Midbrain (tissue), 1 donor: ENCODE measurements at places on chromosomes 2 and 18.
A peak's percentile ranks its signal among the peaks of the same experiment; 100 is the strongest.

DNA sequence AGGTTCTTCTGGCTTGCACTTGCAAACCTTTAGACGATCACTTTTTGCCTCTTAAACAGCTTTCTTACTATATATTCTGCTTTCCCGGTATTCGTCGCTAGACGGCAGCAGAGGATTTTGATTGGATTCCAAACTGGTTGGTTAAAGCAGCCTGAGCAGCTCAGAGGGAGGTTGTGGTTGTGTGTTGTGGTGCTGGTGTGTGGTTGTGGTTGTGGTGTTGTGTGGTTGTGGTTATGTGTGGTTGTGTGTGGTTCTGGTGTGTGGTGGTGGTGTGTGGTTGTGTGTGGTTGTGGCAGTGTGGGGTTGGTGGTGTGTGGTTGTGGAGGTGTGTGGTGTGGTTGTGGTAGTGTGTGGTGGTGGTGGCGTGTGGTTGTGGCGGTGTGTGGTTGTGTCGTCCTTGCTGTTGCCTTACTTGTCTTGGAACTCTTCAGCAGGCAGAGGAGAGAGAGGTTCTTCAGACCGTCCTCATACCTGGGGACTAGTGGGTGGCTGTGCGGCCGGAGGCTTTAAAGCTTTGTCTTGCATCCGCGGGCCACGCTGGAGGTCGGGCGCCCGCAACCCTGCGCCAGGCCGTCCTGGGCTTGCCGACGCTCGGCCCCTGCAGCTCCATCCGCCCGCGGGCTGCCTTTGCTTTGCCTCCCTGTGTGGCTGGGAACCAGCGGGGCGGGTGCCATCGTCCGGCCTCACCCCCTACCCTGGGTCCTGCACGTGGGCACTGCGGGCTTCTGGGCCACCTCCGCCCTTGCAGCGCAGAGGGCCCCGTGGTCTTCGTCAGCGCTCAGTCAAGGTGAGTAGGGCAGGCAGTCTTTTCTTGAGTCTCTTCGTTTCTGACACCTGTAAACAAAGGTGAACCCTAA, 190.8 kb downstream of the ARHGAP28 start:
- peak; percentile 36 for DNase-seq

DNA sequence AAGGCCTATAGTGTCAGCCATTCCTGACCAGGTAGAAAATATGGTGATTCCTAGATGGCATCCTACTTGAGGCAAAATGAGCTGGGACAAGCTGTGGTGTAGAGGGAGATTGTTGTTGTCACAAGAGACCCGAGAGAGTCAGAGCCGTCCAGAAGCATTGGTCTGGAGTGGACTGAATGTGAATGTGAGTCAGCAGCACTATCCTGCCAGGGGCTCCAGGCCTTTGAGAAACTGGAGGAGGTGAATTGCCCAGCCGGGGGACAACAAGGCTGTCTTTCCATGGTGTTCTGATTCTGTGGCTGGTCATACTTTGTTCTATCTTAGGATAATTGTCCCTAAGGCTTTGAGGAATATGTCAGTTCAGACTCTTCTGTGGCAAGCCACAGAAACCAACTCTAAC, 29.4 kb upstream of the EIF2AK3 start:
- DNase-seq: no peak

DNA sequence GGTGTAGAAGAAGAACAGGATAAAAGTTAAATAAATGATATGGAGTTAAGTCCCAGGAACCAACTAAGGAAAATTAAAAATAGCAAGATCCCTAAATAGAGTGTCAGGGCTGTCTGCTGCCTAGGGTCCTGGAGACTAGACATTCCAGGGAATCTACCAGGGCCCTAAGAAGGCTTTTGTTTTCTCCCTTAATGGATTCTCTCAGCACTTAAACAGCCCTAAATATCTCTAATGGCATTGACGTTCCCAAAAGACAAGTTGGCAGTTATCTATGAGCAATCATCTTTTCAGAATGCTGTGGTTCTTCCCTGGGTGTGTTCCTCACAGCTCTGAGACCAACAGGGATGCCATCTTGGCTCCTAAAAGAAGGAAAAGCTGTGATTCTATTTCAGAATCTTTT, 616.3 kb downstream of the EPHA4 start:
- DNase-seq: no peak

- no peak for DNase-seq
These were observed 295.5 kb upstream of the RND3 start for GRCh38 chr2:150783015-150783414.

- DNase-seq: no peak
These were observed 161.6 kb downstream of the NEDD4L start for GRCh38 chr18:58205443-58206160.

- DNase-seq: no peak
These were observed 1674.5 kb upstream of the LRRTM1 start for GRCh38 chr2:81979086-81979485.

DNA sequence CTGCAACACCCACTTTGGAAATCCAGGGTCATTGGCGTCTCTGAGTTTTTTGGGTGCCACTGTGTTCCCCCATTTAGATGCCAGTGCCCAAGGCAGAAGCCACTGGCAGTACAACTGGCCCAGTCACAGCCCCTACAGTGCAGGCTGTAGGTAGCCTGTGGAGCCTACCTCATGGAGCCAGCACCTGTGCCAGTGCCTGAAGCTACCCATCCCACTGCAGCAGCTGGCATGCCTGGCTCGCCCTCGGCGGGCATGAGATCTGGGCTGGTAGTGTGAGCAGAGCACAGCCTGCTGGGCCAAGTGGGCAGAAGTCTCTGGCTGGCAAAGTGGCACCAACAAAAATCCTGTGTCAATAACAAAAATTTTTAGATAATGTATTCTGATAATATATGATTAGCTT, 1111.4 kb upstream of the NXPH2 start:
- DNase-seq: no peak

GRCh38 chr2:65382776-65383357, 49.5 kb downstream of the SPRED2 start:
- no peak for DNase-seq

DNA sequence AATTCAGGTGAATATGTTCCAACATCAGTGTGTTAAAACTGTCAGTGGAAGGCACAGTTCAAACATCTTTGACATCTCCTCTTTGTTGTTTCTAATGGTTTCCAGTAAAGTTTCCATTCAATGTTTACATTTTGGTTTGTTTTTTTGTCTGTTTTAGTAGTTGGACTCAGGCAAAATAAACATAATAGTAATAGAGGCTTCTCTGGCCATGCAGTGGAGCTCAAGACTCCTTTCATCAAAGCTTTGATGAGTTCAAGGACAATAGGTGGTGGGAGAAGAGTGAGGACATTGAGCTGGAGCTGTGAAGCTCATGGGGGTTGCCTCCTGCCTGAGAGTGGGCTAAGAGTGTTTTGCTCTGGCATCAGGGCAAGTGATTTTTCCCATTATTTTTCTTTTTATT, 1853.7 kb upstream of the CELF4 start:
- DNase-seq: no peak

GRCh38 chr18:36017232-36017631, 44.8 kb downstream of the RMP24 start:
- no peak for DNase-seq

GRCh38 chr2:39127973-39128372, 7.1 kb upstream of the SOS1 start:
- no peak for DNase-seq

- DNase-seq: peak; percentile 20
These were observed 916 bp upstream of the PDCD1 start for GRCh38 chr2:241859436-241860183.

GRCh38 chr2:192885569-192886160, 690.9 kb upstream of the TMEFF2 start:
- no peak for DNase-seq

DNA sequence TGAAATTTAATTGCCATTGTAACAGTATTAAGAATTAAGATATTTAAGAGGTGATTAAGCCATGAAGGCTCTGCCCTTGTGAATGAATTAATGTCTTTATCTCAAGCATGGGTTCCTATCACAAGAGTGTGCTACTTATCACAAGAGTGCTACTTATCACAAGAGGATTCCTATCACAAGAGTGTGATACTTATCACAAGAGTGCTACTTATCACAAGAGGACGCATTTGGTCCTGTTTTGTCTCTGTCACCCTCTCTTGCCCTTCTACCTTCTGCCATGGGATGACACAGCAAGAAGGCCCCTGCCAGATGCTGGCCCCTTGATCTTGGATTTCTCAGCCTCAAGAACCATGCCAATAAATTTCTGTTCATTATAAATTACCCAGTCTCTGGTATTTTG, 13.2 kb upstream of the COL5A2 start:
- DNase-seq: no peak

- no peak for DNase-seq
These were observed 22.7 kb downstream of the CNNM4 start for GRCh38 chr2:96783388-96783787.

- no peak for DNase-seq
These were observed 128.4 kb downstream of the PIEZO2 start for GRCh38 chr18:11020877-11021414.

GRCh38 chr2:214379227-214379626, 31.6 kb upstream of the VWC2L start:
- no peak for DNase-seq

GRCh38 chr2:206379266-206379665, 64.1 kb upstream of the ADAM23 start:
- no peak for DNase-seq

DNA sequence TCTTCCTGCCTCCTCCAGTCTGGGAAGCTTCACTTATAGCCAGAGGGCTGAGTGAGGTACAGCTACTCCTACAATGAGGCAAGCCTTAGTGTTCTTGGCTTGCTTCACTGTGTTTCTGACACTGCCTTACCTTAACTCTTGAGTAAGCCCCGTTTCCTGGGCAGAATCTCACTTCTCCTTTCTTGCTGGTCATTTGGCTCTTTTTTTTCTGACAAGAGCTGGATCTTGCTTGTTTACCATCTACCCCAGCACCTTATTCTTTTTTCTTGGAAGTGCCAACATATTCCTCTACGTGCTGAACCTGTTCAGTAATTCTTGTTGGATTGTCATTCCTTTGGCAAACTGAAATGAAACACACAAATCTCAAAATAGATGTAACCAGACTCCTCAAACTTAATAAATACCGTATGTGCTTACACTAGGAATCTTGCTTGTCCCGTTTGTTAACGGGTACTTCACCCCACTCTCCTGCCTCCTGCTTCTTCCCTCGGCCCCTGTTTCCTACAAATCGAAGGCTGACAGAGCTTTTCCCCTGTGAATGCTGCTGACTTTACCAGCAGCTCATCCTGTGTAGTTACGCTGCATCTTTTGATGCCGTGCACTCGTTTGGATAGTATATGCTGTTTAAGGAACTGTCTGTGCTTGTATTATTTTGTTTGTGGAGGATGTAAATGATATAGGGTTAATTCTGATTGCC, 132.2 kb downstream of the FMNL2 start:
- DNase-seq: peak; percentile 55

GRCh38 chr18:66916834-66917233, 312.9 kb upstream of the CDH19 start:
- no peak for DNase-seq

GRCh38 chr2:127637725-127638252, 8.2 kb upstream of the GPR17 start:
- DNase-seq: no peak

- DNase-seq: no peak
These were observed 60.4 kb downstream of the GRB14 start for GRCh38 chr2:164560902-164561301.

- DNase-seq: no peak
These were observed 425.4 kb downstream of the TGIF1 start for GRCh38 chr18:3875376-3875775.

GRCh38 chr18:31077878-31078277, 24.3 kb downstream of the DSC2 start:
- DNase-seq: no peak

DNA sequence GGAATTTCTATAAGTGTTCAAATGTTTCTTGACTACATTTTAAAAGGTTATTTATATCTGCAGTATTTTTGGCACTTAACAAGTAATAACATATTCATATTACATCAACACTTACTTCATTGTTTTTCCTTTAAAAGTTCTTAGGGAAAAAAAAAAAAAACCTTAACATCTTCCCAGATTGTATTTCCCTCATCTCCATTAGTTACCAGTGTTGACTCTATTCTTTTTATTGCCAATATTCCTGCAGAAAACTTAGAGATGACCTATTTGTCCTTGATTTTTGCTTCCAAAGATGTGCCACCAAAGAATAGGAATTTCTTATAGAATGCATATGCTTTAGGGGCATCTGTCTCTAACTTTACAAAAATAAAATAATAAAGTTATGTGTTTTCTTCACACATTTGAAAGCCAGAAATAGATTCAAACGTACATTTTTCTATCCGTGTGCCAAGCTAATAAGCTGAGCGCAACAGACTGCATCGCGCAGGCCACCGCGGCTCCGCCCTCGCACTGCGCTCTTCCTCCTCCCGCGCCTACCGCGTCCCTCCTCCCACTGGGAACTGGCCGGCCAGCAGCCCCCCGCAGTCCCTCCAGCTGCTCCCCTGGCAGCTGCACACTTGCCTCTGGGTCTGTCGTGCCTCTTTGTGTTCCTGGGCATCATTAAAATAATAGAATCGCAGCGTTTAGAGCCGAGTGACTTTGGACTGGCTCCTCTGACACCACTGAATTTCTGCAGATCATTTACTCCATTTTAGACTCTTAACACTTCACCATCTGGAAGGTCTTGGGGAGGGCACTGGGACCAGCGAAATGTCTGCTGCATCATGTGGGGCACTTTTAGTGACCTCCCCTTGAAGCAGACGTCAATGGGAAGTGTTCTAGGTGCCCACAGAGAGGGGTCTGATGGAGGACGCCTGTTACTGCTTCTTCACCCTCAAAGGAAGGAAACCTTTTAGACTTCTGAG, 21.2 kb upstream of the NAB1 start:
- peak; percentile 65 for DNase-seq

DNA sequence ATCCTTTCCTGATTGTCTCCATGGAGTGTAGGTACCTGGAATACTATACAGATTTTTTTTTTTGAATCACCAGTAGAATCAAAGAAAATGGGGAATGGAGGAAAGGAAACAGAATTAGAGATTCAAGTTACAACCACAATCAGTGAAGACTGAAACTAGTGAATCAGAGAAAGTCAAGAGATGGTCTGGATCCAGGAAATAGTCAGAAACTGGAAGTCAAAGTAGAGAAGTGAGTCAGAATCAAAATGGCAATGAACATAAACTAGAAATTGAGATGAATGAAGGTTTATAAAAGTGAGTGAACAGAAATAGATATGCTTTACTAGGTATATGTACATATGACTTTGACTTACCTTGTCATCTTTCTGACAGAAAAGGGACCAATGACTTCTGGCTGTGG, 579.0 kb downstream of the PLCL1 start:
- DNase-seq: no peak

GRCh38 chr2:205680903-205681302, 1.4 kb upstream of the NRP2 start:
- no peak for DNase-seq

DNA sequence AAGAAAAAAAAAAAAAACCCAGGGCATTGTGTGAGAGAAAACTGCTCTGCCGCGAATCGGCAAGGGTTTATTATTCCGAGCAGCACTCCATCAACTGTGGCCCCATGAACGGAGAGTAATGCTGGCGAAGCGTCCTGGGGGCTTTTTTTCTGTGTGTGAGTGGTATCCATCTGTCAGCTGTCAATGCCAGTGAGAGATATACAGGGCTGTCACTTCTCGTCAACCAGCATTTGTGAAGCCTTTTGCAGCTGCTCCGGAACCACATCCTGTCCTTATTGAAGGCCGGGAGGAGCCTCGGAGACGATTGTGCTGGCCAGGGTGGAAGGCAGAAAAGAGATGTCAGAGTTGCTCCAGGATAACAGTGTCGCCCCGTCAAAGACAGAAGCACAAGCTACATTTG, 356.9 kb upstream of the SMIM21 start:
- DNase-seq: no peak

GRCh38 chr18:2468051-2468450, 103.3 kb downstream of the METTL4 start:
- DNase-seq: no peak

GRCh38 chr2:195471807-195472206, 185.2 kb upstream of the SLC39A10 start:
- no peak for DNase-seq

GRCh38 chr2:191941376-191941929, 94.6 kb upstream of the CAVIN2 start:
- DNase-seq: no peak
